Myocyte (in vitro differentiated cells): ENCODE measurements at places on chromosomes 7 and 10.

GRCh38 chr10:90373911-90374310 lies 483.9 kb downstream of the HTR7 start:
- DNase-seq, result no peak

GRCh38 chr7:43385309-43385680 lies 197.6 kb upstream of the STK17A start:
- DNase-seq, result no peak

- DNase-seq, result peak; percentile 2
These were observed 76.2 kb downstream of the VIPR2 start for GRCh38 chr7:159068488-159068811.

GRCh38 chr7:90244565-90244908 lies 437 bp upstream of the CFAP69 start:
- no peak for DNase-seq

DNA sequence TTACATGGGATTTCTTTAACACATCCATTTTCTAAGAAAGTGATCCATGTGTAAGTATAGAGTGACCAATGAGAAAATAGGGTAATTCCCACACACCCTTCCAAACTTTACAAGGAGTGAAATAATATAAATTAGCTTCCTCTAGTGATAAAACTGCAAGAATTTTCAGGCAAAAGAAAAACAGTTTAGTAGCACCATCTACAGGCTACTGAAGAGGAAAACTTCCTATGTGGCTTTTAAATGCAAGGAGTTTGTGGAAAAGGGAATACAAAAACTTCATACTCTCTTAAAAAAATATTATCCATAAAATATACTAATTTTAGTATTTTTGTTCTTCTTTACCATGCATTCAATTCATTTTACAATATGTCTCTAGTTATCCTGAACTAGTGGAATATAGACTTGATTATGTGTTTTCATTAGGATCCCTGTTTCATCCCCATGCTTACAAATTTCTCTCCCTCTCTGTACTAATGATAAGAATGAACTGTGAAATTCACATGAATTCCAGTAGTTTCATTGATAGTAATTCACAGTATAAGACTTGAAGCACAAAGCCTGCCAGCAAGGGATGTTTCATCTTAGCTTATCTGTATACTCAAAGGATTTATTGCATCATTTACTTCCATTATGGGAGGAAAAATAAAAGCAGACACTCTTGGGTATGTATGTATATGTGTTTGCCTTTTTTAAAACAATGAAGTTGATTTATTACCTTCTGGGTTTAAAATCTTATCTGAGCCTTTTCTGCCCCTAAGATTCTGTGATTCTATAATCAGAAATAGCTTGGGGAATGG lies 442.9 kb downstream of the AUTS2 start:
- DNase-seq, result peak; percentile 15

DNA sequence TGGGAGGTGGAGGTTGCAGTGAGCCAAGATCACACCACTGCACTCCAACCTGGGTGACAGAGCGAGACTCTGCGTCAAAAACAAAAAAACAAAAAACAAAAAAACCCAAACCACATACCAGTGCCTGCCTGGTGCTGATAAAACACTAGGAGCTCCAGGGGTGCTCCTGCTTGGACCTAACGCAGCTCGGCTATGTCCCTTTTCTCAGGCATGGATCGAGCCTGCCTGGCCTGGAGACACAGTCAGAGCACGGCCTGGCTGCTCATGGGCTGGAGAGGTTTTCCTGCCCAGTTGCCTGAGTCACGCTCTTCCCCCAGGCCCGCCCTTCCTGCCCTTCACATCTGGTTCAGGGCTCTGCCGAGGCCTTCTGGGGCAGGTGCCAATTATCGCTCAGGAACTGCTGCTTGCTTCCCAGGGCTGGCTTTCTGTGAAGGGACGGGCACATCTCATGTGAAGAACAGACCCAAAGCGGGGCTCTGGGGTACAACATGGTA lies 12.6 kb upstream of the NPFFR1 start:
- peak; percentile 85 for DNase-seq

- DNase-seq, result no peak
These were observed 4.4 kb upstream of the UBE2D1 start for GRCh38 chr10:58330431-58330830.

GRCh38 chr7:8500286-8500685 lies 66.9 kb downstream of the NXPH1 start:
- DNase-seq, result peak; percentile 50

- DNase-seq, result no peak
These were observed 81.6 kb upstream of the INSYN2A start for GRCh38 chr10:127278001-127278400.

DNA sequence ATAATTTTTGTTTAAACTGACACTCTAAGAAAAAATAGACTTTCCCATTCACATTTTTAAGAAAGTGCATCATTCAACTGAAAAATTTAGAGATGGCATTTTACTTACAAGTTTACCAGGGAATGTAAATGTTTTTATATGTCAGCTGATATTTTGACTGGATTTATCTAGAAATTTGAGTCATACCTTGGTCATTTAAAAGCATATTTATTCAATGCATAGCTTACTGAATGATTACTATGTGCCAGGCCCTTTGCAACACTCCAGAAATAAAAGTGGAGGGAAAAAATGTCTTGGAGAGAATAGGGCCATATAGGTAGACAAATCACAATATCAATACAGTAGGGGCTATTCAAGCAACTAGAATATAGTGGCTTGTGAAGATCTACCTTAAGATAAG lies 98.4 kb upstream of the FAM3C start:
- DNase-seq, result no peak

DNA sequence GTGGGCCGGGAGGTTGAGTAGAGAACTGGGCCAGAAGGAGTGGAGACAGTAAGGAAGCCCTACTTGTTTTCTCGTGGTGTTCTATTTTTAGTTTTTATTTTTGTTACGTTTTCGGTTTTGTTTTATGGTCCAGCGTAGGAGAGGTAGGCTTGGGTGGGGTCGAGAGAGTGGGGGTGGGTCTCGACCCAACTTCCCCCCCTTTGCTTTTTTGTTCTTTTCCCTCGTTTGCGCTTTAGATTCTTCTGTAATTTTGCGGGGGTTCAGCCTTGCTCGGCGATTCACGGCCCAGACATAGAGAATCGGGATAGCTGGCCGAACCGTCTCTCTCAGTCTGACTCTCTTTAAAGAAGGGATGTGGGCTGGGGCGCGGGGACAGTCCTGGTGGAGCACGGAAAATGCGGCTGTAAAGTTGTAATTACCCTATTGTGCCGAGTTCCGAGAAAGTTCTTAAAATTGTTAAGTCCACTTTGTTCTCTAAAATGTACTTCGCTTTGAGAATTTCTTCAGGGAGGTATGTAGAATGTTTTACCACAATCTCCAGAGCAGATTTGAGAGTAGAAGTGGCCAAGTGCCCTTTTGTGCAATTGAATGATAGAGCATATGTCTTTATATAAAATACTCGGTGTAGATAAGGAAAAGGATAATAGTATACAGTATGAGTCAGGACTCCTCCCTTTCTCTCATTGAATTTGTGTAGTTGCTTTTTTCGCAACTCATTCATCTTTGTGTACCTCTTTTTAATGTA lies 816 bp downstream of the DMTF1 start:
- peak; percentile 52 for DNase-seq

DNA sequence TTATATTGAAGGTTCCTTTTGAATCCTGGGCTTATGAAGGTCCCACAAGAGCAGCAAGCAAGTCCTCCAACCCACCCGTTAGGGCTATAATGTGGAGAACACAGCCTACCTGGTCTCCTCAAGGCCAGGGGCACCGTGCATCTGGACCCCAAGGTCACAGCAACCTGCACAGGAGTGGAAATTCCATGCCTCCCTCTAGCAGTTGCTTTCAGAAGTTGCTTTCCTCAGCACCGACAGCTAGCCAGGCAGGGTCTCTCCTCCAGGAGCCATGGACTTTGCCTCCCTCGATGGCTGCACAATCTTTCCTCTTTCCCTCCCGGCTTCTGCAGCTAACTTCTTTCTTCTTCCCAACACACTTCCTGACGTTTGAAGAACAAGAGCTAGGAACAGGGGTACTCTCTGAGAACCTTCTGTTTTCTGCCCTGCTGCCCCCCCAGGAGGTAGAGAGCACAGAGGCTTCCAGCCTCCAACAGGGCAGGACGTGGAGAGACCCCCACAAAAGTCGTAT lies 149.8 kb downstream of the PTPN20 start:
- no peak for DNase-seq

- no peak for DNase-seq
These were observed 87.9 kb upstream of the PTER start for GRCh38 chr10:16348891-16349290.

- peak; percentile 91 for DNase-seq
These were observed 56.4 kb upstream of the CAV2 start for GRCh38 chr7:116443101-116443523.

- DNase-seq, result peak; percentile 82
These were observed 89.8 kb downstream of the CREM start for GRCh38 chr10:35216303-35216905.

DNA sequence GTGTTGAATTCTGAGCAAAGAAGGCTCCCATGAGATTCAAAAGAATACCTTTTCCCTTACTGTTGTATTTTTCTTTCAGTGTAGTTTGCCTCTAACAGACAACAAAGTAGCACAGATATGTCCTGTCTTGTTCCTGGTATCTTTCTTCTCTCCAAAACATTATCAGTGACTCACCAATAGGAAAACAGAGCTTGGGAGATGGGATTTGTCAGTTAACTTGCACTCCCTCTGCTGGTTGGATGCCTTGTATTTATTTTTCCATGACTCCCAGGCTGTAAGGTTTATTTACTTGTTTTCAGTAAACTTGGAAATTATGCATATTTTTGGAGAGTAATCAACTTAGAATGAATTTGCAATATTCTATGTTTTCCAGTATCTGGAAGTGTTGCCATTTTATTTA lies 129.7 kb downstream of the SAMD9 start:
- DNase-seq, result peak; percentile 81

GRCh38 chr7:57216340-57216739 lies 84.1 kb upstream of the ZNF479 start:
- no peak for DNase-seq

DNA sequence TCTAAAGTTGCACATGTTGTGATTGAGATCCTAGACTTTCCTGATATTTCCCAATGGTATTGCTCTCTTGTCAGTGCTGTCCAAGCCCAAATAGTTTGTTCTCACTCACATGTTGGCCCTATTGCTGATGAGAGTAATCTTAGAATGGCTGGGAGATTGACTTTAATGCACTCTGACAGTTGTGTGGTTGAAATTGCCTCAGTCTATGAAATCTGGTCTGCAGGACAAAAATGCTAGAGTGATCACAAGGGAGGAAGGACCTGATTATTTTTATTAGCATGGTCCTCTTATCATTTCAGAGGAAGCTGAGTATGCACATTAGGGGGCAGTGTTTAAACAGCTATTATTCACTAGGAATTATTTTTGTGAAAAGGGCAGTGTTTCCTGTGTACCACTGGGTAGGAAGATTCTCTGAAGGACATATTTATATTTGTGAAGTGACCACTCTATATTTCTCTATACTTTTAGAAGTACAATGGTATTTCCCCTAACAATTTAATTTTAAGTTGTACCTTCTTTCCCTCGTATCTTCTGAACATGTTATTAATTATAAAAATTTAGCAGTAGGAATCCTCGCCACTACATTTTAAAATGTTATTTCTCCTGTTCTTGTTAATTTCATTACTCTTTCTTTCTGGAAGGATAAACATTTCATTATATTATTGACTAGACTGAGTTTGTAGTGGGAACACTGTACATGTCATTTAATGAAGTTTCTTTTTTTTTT lies 64.4 kb downstream of the SUGCT start:
- DNase-seq, result peak; percentile 77

GRCh38 chr7:26100406-26101339 lies 51.3 kb upstream of the NFE2L3 start:
- no peak for DNase-seq

GRCh38 chr7:84997626-84998025 lies 189.2 kb downstream of the SEMA3D start:
- DNase-seq, result no peak

DNA sequence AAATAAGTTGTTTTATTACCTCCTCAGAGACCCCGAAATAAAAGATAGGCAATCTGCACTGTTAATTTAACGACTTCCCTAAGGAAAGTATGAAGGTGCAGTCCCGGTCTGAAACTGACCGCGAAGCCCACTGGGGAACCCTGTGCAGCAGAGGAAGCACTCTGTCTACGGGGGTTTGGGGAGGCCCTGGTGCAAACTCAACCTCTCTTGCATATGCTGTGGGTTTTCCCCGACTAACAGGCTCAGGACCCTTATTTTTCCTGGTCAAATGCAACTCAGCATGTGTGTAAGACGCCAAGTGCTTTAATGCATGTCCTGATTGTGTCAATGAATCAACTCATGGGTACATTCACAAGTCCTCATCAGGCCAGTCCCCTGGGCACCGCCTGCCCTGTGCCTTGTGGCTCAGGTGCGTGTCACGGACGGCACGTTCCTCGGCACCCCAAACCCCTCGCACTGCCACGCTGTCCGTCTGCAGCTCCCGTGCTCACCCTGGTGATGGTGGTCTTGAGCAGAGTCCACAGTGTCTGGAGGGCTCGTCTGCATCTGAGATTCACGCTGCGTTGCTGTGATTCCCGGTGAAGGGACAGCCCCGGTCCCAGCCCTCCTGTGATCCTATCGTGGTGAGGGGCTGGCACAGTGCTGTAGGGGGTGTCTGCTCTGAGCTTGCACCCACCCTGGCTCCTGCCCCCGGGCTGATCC lies 33.8 kb downstream of the JAKMIP3 start:
- no peak for DNase-seq

- DNase-seq, result no peak
These were observed 662.9 kb downstream of the INHBA start for GRCh38 chr7:41039981-41040380.

- no peak for DNase-seq
These were observed 33.1 kb downstream of the KAT6B start for GRCh38 chr10:74859546-74859945.
